CD8-positive, alpha-beta T cell (primary cell): ENCODE measurements at places on chromosomes 11 and 22.

DNA sequence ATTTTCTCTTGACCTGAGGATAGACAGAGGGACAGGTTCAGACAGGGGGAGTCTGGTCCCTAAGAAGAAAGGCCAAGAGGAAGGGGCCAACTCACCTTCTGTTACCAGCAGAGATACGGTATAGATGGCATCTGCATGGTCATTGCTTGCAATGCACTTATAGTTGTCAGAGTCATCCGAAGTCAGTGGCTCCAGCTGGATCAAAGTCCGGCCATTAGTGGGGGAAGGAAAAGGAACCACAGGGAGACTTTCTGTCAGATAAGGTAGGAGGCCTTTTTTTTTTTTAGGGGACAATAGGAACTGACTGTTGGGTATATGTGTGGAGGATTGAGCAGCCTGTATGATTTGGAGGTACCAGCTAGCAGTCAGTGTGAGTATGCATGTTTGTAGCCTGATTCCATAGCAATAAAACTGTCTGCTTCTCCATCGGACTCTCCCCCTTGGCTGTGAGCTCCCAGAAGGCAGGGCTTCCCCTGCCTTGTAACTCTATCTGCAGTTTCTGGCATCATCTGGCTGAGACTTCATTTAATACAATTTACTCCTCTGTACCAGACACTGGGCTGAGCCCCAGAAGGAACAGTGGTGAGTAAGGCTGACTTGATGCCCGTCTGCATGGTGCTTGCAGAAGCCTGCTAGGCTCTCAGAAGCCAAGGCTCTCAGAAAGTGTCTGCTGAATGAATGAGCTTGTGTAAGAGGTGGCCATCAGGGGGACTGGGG is 5.7 kb downstream of the IGSF22 start:
- no peak for DNase-seq

DNA sequence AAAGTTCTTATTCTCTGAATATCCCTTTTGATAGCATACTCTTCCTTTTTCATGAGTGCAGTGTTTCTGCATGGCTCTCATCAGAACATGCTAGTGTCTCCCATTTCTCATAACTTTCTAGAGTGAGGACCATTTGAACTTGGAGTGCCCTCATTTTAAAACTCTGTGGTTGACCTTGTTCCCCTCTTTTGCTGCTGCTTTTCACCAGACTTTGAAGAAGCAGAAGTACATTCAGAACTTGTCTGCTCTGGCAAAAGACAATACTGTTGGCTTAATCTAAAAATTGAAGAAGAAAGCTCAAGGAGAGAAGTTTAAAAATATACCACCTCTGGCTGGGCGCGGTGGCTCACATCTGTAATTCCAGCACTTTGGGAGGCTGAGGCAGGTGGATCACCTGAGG is 35.0 kb downstream of the PPARA start:
- no peak for DNase-seq

DNA sequence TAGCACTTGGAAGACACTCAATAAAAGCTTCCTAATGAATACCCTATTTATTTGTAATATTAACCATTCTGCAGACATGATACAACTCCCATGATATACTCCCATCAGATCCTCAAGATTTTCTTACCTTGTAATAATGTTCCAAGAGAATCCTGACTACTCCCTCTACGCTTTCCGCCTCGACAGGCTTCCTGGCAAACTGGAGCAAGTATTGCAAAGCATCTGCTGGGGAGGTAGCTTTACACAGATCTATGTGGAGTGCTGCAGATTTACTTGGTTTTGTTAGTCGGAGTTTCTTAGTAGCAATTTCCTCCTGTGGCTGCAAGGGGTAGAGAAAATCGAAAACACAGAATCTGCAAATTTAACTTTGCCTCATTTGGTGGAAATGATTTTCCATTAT is 3.5 kb downstream of the INTS4 start:
- DNase-seq, result no peak

DNA sequence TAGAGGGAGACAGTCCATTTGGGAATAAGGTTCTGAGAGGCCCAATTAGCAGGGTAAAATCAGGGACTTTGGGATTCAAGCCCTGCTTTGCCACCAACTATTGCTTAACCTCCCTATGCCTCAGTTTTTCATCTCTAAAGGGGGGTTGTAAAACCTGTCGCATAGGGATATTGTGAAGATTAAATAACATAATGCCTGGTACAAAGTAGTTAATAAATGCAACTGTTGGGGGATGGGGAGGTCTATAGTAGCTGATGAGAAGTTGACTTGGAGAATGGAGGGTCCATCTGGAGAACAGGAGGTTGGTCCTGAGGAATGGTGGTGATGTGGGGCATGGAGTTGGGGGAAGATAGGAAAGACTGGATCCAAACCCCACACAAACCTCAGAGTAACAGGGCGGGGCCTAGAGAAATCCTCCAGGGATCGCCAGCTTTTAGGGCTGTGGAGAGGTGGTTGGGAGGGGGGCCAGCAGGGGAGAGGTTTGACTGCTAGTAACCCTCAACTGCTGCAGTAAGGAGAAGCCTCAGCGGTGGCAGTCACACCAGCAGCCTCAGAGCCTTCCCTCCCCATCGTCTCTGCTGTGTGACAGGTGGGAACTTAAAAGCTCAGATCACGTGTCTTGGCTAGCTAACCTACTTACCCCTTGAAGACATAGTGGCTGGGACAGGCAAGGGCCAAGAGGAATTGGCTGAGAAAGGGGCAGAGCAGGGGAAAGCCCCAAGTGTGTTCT is 1.1 kb upstream of the ABCG4 start:
- DNase-seq, result no peak

GRCh38 chr11:73160005-73160760 is 18.1 kb upstream of the FCHSD2 start:
- DNase-seq, result no peak

DNA sequence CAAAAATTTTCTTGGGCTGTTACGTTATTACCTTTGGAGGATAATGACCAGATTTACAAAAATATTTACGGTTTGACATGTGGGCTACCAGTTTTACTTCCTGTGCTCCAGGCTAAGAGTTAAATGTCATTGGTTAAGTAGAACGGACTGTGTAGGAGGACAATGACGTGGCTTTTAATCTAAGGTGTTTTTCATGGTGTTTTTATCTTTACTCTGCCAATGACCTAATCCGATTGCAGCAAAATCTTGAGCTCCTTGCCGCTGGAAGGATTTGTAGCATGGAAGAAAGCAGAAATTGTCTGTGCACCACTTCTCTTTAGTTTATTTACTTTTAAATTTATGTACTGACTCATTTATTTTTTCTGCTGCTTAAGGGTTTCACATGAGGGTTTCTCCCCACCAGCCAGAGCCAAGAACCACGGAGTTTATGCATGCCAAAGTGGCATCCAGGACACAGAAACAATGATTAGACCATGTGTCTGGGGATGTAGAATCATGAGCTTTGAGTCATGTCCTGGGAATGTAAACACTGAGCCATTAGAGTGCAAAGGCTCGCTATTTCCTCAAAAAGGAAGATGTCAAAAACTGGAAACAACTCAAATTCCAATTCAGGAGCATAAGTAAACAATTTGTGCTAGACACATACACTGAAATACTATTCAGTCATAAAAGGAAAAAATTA is 1.9 kb upstream of the CARD16 start:
- no peak for DNase-seq

DNA sequence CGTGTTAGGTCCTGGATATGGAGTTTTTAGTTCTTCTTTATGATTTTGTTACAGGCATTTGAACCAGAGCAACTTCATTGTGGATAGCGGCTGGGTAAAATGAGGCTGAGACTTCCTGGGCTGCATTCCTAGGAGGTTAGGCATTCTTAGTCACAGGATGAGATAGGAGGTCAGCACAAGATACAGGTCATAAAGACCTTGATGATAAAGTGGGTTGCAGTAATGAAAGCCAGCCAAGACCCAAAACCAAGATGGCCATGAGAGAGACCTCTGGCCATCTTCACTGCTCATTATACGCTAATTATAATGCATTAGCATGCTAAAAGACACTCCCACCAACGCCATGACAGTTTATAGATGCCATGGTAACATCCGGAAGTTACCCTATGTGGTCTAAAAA is 23.4 kb upstream of the CLMP start:
- no peak for DNase-seq

DNA sequence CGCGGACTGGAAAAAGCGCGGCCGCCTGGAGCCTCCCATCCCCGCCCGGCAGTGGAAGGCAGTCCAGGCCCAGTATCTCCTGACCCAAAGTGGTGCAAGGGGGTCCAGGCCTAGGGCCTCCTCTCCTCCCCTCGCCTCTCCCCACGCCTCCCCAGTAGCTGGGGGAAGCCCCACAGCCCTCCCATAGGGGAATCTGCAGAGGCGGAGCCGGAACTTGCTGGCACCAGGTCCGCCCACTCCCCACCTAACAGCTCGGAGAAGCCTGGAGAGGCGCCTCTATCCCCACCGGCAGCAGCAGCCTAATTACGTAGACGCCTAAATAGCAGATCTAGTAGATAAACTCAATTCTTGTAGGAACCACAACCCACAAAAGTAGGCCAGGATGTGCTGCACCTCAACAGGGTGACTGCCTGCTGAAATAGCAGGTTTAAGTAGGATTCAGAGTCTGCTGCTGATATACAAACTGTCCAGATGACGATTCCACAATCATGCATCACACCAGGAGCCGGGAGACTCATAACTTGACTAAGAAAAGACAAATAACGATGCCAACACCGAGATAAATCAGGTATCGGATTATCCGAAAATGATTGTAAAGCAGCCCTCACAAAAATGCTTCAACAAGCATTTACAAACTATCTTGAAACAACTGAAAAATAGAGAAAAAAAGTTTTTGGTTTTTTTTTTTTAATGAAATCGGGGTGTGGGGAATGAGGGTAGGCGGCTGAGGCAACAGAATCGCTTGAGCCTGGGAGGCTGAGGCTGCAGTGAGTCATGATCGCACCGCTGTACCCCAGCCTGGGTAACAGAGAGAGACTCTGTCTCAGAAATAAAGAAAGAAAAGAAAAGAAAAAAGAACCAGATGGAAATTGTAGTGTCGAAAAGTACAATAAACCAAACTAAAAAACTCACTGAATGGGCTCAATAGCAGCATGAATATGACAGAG is 11.4 kb upstream of the BRD1 start:
- peak; percentile 91 for DNase-seq

DNA sequence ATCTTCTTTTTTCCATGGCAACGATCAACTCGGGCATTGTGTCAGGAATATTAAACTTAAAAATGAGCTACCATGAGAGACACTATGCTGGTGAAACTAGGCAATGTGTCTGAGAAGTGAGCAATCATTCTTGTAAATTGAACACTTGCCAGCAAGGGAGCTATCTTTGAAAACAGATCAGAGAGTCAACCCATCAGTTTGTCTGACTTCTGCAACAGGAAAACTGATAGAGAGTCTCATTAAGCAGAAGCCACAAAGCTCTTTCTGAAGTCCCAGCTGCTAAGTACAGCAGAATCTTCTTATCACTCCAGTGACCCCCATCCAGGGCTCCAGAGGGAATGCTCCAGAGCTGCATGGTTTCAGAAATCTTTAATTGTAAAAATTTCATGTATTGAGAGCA is 114.7 kb downstream of the MSANTD4 start:
- DNase-seq, result no peak

DNA sequence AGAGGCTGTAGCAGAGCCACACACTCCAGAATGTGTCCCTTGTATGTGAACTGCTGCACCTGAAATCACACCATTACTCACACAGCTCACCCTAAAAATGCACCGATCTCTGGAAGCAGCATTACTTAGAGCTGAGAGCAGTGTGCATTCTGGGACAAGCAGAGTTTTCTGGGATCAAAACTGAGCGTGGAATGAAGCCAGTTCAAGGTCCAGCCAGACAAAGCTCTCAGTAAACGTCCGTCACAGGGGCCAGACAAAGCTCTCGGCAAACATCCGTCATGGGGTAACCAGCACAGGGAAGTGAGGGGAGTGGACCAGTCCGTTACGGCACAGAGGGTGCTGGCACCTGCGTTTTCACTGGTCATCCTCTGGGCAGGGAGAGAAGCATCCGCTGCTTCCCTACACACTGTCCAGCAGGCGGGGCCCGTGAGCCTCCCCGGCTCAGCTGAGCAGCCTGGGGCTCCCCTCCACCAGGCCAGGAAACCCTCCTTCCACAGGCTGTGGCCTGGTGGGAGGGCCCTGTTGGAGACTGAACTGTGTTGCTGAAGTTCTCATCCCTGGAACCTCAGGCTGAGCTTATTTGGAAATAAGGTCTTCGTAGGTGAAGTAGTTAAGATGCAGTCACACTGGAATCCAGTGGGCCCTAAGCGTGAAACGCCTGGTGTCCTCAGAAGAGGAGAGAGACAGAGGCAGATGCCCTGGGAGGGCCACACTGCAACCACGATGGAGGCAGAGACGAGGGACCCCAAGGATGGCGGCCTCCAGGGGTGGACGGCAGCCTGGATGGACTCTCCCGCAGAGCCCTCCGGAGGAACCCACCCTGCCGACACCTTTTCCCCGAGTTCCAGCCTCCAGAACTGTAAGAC is 883.9 kb downstream of the BRD1 start:
- no peak for DNase-seq

GRCh38 chr11:19953336-19953735 is 206.9 kb downstream of the DBX1 start:
- DNase-seq, result no peak

DNA sequence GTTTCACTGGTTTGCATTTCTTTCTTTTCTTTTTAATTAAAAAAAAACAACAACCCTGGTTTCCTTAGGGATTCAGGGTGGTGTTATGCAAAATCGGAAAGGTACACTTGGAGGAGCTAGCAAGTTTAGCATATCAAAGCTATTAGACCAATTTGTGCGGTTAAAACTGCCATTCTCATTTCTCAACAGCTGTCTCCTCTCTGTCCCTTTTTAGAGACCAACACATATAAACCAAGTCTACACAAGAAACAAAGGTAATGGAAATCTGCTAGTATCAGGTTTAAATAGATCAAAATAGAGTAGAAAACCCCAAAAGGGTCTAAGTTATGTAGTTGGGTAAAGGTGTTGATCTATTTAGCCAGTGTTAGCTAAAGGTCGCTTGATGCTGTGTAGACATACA is 1.7 kb upstream of the SESN3 start:
- DNase-seq, result no peak
